Stimulated activated CD8-positive, alpha-beta memory T cell treated with anti-CD3 and anti-CD28 coated beads, Interleukin-4, amount 100 ng/mL, for 4 hours (primary cell): ENCODE measurements at places on chromosomes 1 and 21.

- no peak for DNase-seq
Measured at GRCh38 chr1:40692429-40692895, 958 bp downstream of the NFYC start.

DNA sequence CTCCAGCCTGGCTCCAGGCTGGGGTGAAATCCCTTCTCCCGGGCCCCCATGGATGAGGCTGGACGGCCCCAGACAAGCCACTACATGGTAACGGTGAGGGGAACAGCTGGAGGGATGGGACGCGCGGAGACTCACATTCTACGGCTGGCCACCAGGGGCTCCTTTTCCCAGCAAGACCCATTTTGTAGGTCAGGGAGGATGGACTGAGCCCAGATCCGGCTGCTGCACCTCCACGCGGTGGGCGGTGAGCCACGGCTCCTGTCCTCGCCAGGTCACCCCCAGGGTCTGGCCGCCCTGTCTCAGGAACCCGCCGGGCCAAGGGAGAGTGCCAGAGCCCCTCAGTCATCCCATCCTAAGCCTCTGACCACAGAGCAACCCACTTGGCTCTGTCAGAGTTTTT, 75.0 kb upstream of the ACTRT2 start:
- no peak for DNase-seq

DNA sequence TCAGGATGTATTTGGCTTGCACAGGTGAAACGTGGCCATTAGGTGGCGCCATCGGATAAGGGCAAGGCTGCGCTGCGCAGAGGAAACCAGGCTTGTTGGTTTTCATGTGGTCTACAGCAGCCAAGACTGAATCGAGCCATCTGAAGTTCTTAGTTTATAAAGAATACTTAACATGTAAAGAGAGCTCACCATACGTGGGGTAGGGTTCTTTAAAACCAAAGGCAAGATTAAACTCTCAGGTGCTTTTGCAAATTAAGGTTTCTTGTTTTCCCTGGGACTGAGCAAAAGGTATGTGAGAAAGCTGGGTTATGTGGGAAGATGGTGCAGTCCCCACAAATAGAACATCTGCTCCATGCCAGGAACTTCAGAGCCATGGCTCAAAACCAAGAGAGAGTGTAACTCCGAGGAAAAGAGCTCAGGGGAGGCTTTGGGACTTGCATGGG, 9.3 kb downstream of the MASP2 start:
- DNase-seq, result peak; percentile 85

- peak; percentile 74 for DNase-seq
Measured at GRCh38 chr1:159945483-159946241, at the start of gene IGSF9. IGSF9 (minus strand) TSS chr1:159945613; CDS start chr1:159943454, 2,159 bp downstream.

DNA sequence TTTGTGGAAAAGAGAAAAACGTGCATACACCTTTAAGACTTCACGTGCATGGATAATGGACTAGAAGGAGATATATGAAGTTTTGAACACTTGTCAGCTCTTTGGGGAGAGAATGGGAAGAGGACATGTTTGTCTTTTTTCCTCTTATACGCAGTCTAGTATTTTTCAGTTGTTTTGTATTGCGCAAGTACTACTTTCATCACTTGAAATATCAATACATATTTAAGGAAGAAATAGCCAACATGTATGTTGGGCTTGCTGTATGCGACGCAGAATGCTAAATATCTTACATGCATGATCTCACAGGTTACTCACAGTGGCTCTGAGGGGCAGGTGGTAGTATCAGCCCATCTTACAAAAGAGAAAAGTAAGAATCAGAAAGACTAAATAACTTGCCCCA, 176.5 kb upstream of the RUNX1 start:
- no peak for DNase-seq

GRCh38 chr1:3261007-3261968, 192.3 kb downstream of the PRDM16 start:
- no peak for DNase-seq

DNA sequence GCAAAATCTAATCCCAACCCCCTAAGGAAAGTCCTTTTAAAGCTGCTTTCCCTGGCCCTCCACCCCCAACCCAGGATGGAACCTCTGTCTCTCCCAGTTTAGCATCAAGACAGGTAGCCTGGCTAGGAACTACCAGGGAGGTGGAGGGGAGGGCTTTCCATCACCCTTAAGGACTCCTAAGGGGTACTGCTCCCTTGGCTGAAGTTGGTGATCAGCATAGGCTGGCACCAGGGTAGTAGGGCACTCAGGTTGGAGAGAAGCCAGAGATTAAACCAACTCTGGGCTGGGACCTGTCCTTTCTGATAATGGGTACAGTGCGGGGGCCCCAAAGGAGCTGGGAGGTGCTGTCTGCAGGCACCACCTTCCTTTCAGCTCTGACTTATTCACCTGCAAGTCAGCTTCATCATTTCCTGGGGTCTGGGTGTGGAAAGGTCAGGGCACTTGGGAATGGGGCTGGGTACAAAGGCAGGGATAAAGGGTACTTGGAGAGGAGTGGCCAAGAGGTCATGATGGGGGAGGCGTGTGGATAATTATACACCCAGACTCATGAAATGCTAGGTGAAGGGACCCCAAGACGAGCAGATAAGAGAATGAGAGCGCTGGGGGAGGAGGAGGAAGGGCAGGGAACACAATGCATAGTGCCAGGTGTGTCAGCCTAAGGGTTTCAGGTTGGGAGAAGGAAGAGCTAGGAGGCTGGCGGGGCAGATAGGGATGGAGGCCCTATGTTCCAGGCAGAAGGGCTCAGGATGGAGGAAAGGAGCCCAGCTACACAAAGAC, 1.2 kb downstream of the ARHGEF2 start:
- no peak for DNase-seq

DNA sequence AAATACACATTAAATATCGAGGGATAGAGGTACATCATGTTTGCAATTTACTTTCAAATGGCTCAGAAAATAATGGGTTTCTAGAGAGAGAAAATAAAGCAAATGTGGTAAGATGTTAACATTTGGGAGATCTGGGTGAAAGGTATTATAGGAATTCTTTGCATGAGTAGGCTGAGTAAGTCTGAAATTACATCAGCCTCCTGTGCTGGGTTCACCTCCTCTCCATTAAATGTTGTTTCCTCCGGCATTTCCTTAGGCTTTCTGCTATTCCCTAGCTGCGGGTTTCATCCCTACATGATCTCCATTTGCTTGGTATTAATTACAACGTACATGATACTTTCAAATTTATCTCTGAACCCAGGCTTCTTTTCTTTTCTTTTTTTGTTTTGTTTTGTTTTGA, 31.6 kb downstream of the ZMYND12 start:
- no peak for DNase-seq

DNA sequence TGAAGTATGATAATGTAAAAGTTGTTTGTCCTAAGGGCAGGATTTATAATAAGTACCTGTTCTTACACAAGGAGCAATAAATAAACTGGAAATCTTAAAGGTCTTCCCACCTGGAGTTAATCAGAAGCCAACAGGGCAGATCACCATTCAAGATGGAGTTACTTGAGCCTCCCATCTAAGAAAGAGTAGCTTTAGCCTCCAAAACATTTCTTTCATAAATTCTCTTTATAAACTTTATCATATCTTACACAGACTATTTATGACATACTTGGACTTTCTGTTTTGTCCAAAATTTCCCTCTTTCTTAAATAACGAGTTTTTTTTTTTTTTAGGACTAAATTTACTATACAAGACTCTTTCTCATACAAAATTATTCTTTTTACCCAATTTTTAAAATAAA, 18.5 kb downstream of the OR2T1 start:
- DNase-seq, result no peak

- DNase-seq, result no peak
Measured at GRCh38 chr1:41539999-41540398, 55.5 kb upstream of the EDN2 start.

- no peak for DNase-seq
Measured at GRCh38 chr1:169031566-169032224, 74.8 kb upstream of the ATP1B1 start.

DNA sequence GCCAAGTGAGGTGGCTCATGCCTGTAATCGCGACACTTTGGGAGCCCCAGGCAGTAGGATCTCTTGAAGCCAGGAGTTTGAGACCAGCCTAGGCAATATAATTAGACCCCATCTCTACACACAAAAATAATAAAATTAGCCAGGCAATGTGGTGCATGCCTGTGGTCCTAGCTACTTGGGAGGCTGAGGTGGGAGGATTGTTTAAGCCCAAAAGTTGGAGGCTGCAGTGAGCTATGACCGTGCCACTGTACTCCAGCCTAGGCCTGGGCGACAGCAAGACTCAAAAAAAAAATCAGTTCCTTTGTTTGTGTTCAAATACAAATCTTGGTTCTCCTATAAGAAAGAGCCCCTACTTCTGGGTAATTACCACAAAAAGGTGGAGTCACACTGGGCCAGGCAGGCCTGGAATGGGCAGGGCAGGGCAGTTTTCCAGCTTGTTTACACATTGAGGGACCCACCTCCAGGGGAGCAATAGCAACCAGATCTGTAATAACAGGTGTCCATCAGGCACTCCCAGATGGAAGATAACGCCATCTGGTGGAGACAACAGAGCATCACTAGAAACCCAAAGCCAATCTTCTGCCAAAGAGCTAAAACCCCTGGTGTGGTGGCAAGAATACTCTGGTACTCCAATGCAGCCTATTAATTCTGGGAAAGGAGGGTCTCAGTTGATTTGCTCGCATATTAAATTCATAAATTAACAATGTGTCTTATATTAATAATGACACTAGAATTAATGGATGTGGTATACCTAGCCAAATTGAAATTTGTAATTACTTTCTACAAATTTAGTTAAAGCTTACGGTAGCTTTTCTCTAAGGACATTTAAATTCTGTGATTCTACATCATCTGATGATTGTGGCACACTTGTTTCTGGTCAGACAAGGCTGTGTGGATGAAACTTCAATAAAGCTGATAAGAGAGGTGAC, 13.2 kb downstream of the PPP1R15B start:
- no peak for DNase-seq
